NCI-H460 (cell line): ENCODE measurements at places on chromosomes 16 and 17. TPM values are rescaled to one million over a fixed set of nuclear protein-coding genes. Genes with fewer than 3 reads are reported as not detected.
A peak's percentile ranks its signal among the peaks of the same experiment; 100 is the strongest.

DNA sequence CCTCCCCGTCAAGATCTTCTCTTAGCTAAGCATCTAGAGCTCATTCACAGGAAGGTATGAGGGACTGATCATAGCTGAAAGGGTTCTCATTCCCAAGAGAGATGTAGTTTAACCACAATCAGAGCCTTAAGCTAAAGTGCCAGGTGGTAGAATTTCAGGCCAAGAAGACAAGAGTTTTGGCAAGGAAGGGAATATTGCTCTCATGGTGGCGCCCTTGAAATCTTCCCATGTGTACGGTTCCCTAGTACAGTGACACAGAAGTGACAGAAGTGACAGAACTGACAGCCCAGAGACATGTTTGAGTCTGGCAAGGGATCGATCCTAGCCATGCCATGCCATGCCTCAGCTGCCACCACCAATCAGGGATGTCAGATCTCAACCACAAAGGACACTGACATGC lies 2.5 kb downstream of the GRIN2C start:
- no peak for DNase-seq

DNA sequence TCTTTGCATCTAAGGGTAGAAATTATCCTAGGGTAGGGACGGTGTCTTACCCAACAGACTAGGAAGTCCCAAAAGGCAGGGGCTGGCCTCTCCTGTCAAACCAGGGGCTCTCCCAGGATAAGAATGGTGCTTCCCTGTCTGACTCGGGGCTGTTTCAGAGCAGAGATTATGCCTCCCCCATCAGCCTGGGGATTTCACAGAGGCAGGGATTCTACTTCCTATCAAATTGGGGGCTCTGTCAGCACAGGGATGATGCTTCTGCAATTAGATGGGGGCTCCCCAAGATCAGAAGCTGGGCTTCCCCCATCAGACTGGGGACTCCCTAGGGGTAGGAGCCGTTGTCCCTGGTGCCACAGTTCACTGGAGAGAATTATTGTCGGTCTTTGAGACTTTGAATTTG lies 2.3 kb downstream of the NXPH3 start:
- DNase-seq = no peak

GRCh38 chr17:81393684-81394376 lies 1.4 kb upstream of the BAHCC1 start:
- DNase-seq = peak; percentile 100

DNA sequence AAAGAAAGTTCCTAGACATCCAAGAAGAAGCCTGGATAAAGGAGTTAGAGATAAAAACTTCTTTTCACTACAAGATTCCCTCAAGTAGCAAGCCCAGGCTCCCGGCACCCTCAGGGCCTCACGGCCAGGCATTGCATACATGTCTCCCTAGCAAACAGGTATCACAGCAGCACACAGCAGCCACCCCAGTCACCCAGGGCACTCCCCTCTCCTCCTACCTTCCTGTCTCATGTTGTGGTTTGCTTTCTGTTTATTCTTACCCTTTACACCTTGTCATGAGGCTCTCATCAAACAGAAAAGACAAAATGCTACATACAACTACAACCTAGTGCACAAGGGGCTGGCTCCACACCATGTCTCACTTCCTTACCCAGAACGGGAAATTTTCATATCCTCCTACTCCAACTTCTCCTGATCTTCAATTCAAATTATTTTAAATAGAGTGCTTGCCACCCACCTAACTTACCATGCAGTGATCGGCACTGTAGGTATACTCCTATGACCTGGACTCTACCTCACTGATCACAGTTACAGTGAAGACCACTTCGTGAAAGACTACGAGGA lies 42.7 kb downstream of the XPO6 start:
- no peak for DNase-seq

- DNase-seq = no peak
Measured at GRCh38 chr17:78362671-78363070, 2.8 kb upstream of the SOCS3 start.

DNA sequence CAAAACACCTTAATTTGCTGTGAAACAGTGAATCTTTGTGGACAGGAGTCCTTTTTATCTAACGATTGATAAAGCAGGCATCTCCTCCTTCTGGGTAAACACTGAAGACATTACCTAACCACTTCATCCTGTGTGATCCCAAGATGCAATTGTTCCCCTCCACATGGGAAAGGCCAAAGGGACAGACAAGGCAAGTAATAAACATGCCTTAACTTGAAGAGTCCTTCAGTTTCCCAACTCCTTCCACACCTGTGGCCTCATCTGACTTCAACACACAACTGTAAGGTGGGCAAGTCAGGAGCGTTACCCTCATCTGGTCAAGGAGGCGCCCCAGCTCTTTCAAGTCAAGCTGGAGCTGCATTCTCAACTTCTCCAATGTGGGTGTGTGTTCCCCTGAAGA lies 278.6 kb downstream of the ABCC12 start:
- no peak for DNase-seq

Gene RCVRN
- total RNA-seq = not detected in 2 replicates

- no peak for DNase-seq
Measured at GRCh38 chr16:86529160-86529559, 18.8 kb downstream of the FOXF1 start.

- DNase-seq = no peak
Measured at GRCh38 chr16:85094812-85095211, 17.5 kb downstream of the CIBAR2 start.

GRCh38 chr16:12601290-12601900 lies 202.3 kb downstream of the CPPED1 start:
- DNase-seq = no peak

GRCh38 chr16:81601601-81602255 lies 157.1 kb downstream of the CMIP start:
- DNase-seq = no peak

DNA sequence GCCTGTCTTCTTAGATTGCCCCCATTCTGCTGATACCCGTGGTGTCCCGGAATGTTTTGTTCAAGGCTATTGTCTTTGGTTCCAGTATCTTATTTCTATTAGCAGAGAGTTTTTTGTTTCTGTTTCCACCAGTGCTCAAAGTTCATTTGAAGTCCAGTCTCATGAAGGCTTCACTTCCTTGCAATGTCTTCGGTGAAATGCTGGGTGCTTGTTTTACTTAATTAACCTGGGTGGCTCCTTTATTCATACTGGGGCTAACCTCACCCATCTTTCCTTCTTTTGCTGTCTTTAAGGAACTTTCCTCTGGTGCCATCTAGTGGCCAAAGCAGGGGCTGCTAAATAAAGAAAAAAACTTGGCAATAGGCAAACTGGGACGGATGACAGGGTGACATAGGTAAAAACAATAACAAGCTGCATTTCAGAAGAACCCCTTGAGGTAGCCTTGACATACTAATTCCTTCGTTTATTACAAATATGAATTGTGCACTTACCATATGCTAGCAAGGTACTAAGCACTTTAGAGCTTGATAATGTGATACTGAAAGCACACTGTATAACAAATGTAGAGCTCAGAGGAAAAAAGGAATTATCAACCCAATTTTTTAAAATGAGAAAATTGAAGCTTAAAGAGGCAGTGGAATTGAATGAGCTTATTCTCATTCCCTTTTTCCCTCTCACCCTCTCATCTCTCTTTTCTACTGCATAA lies 2.8 kb upstream of the SMIM36 start:
- peak; percentile 73 for DNase-seq

Gene CTRB1
- not detected in 2 replicates for total RNA-seq

DNA sequence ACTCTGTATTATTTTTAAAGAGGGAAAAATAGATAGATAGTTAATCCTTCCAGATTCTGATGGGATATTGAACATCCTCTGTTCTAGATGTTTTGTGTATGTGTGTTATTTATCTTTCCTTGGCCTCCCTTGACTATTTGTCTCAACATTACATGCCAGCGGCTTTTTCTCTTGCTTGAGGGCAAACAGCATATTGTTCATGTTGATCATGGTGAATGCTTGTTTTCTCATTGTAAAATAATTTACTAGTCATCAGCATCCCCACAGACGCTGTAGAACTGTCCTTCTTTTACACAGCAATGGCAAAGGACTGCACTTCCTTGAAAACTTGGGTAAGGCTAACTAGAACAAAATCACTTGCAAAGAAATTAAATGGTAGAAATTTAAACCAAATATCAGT lies 1376.4 kb upstream of the GOT2 start:
- no peak for DNase-seq

- DNase-seq = no peak
Measured at GRCh38 chr17:37148156-37148555, 199.4 kb downstream of the AATF start.

GRCh38 chr17:20180661-20181060 lies 171.5 kb downstream of the SPECC1 start:
- DNase-seq = no peak

DNA sequence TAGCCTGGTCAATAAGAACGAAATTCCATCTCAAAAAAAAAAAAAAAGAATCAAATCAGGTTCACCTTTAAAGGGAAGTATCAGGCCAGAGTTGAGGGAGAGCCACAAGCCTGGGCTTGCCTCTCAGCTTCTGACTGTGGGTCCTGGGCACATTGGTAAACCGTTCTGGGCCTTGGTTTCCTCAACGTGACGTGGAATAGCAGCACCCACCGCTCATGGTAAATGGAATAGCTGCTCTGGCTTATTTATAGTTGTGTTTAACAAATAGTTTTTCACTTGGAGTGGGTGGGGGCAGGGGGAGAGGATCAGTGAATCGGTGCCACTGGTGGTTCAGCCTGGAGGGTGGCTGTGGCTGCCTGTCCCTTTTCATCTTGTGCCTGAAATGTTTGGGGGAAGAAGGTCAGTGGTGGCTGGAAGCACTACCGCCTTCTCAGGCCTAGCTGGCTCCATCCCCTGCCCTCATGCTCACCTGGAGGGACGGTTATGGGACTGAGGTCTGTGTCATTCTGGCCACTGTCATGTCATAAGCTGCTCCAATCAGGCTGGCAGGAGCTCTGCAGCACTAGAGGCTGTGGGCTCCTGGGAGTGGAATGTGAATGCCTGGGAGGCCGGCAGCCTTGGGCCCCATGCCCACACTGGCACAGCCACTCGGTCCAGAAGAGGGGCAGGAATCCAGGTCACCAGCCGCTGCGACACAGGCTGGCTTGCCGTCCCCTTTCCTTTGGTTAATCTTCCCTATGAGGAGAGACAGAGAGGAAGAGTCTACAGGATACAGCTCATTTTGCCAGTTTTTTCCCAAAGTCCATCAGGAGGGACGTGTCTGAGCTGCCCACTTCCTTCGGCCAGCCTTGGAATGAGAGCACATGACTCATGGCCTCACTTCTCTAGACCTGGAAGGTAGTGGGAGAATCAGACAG lies 27.0 kb downstream of the CCR7 start:
- DNase-seq = no peak

Gene HOXB6
- 11.6 and 13.7 TPM in 2 replicates for total RNA-seq

- no peak for DNase-seq
Measured at GRCh38 chr16:50273888-50274325, 7.6 kb downstream of the ADCY7 start.

- DNase-seq = no peak
Measured at GRCh38 chr17:72119873-72120641, 763 bp upstream of the SOX9 start.

Gene PRSS36
- not detected in 2 replicates for total RNA-seq

- no peak for DNase-seq
Measured at GRCh38 chr17:76492989-76493501, 8.2 kb downstream of the RHBDF2 start.

Gene USP43
- total RNA-seq = 7.7 and 8.3 TPM in 2 replicates
